ENCODE measurements at places on chromosomes 13 and 19.

GRCh38 chr19:30631033-30631370 lies 258.8 kb downstream of the ZNF536 start:
- no peak for DNase-seq

DNA sequence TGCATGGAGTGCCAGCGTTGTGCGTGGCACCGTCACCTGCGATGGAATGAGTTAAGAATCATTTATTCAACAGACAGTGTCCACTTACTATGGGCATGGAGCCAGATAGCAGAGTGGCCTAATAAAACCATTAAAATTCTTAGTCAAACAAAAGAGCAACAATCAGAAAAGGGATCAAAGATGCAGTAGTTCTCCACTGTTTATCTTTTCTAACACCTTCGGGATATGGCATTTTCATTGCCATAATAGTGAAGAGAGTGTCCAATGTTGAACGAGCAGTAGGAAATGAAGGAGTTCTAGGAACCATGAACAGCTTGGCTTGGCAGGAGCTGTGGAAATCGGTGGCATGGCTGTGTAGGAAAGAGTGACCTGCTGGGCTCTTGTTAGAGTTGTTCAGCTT lies 2.0 kb downstream of the TNFSF11 start:
- no peak for DNase-seq

DNA sequence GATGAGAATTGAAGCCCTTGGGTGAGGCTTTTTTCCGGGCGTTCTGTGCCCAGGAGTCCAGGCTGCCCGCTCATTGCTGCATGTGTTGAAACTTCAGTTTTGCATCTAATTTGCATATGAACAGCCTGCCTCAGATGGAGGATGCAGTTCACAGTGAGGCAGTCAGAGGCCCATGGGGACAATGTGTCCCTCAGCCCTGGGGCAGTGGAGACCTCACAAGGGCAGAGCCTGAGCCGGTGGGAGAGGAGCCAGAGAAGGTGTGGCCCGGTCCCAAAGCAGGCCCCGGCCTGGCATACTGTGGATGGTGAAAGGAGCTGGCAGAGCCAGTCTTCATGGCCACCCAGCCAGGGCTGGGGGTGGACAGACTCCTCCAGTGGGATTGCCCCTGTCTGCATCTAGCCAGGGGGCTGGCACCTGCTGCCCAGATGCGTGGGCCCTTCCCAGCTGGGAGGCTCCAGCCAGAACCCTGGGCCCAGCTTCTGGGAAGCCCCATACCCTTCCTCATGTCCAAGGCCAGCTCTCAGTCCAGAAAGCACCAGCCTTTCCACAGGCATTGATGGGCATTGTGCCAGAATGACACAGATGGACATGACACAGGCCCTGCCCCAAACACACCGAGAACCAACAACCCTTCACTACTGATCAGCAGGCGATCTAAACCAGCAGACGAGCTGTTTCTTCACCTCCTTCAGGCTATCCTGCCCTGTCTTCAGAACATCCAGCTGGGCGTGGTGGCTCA lies 32.9 kb upstream of the KCTD15 start:
- DNase-seq, result no peak

- no peak for DNase-seq
These were observed 60.8 kb downstream of the KLF5 start for GRCh38 chr13:73119612-73120011.

DNA sequence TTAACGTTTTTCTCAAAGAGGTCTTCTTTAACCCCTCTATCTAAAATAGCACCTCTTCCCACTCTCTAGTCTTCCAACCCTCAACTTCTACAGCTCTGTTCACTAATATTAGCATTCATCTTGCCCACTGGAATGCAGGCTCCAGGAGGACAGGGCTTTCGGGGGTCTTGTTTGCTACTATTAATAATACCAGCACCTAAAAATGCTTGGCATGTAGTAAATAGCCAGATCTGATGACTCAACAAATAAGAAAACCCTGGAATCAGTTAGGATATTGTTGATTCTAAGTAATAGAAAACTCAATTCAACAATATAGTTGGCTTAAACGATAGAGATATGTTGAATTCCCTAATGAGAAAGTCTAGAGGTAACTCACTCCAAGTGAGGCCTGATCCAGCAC lies 14.2 kb downstream of the DYRK1B start:
- DNase-seq, result no peak

DNA sequence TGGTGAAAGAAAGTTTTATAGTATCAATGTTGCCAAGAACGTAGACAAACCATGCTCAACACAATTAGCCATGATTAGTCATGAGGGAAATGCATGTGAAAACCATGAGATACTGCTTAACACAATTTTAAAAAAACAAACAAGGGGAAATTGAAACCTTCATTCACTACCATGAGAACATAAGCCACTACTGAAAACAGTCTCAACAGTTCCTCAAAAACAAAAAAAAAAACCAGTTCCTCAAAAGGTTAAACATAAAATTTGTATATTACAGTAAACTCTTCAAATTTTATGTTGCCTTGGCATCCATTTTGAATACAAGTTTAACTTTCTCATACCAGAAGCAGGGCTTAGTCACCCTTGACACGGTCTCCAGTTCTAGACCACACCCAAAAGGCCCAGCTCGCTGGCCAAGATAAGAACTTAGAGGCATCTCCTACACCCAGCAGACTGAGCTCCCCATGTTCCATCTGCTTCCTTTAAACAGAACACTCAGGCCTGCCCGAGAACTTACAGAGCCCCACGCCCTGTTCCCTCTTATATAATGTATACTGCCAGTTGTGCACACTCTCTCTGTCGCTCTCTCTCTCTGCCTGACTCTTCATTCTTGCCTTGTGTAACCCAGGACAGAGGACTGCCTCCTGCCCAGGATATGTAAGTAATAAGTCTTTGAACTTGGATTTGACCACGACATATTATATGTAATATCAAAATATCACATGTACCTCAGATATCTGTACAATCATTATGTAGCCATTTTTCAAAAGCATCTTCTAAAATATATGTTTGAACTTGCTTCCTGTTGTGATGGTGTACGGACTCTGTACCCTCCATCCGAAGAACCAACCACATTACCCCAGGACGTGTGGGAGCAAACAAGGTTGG lies 67.4 kb downstream of the STK24 start:
- DNase-seq, result no peak

GRCh38 chr19:34480971-34481841 lies at the start of gene WTIP:
Gene WTIP (plus strand): TSS chr19:34481758. CDS start chr19:34481975, 217 bp downstream.
- DNase-seq, result no peak

DNA sequence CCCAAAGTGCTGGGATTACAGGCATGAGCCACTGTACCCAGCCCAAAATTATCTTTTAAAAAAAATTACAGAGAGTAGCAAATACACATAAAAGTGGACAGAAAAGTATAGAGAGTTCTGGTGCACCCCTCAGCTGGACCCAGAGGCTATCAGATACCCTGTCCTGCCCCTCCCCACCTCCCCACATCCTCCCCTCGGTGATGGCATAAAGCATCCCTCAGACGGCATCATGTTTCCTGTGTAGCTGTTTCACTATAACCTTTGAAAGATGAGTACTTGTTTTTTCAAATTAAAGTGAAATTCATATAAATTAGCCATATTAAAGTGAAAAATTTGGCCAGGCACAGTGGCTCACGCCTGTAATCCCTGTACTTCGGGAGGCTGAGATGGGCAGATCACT lies 20.1 kb downstream of the SLC27A1 start:
- no peak for DNase-seq

DNA sequence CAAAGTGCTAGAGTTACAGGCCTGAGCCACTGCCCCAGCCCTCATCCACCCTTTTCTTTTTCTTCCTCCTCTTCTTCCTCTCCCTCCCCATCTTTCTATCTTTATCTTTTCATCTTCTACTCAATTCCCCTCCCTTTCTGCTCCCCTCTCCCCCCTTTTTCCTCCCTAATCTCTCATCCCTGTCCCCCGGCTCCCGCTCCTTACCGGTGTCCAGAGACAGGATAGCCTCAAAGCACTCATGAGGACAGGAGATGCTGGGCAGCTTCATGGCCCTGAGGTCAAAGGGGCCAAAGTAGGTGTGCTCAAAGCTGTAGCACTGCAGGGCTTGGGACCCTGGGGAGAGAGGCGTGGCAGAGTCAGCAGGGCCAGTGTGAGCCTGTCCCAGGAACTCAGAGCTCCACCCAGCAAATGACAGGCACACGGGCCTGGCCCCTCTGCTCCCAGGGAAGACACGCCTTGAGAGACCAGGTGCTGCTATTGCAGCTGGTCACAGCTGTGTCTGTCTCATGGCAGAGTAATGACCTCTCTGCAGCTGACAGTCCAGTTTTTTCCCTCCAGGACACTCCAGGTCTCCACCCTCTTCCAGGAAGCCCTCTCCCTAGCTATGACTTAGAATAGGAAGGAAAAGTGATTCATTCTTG lies 2.6 kb downstream of the LYPD5 start:
- DNase-seq, result no peak

DNA sequence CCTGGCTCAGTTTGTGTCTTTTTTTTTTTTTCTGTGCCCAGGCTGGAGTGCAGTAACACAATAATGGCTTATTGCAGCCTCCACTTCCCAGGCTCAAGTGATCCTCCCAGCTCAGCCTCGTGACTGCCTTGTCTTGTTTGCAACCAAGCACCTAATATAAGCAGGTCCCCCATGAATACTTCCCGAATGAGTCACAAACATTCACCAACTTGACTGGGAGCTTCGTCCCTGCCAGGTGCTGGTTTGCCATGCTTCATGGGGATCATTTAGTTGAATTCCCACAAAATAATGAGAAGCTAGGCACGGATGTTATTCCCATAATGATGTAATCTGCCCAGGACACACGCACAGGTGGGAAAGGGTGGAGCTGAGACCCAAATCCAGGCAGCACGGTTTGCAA lies 176.5 kb downstream of the CACNA1A start:
- DNase-seq, result no peak

DNA sequence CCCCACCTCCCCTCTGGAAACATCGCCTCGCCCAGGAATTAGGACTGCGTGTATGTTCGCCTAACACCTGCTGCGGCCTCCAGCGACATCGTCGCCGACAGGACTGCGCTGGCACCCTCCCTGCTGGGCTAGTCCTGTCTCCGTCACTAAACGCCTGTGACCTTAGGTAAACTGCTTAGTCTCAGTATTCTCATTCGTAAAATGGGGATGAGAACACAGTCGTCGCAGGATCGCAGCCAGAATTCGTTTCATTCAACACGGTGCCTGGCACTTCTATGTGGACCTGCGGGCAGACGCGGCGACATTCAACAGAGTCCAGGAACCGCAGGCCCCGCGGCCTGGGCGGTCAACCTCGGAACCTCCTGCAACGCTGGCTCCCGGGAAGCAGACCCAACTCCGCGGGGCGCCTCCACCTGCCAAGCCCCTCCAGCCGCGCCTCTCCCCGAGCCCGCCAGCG lies 485 bp downstream of the CRYL1 start:
- DNase-seq, result no peak

- DNase-seq, result no peak
These were observed 416.5 kb downstream of the FGF14 start for GRCh38 chr13:101985321-101985720.

- DNase-seq, result no peak
These were observed 8.6 kb downstream of the NLRP13 start for GRCh38 chr19:55923556-55923955.

- no peak for DNase-seq
These were observed 27.7 kb downstream of the STK24 start for GRCh38 chr13:98549006-98549727.

DNA sequence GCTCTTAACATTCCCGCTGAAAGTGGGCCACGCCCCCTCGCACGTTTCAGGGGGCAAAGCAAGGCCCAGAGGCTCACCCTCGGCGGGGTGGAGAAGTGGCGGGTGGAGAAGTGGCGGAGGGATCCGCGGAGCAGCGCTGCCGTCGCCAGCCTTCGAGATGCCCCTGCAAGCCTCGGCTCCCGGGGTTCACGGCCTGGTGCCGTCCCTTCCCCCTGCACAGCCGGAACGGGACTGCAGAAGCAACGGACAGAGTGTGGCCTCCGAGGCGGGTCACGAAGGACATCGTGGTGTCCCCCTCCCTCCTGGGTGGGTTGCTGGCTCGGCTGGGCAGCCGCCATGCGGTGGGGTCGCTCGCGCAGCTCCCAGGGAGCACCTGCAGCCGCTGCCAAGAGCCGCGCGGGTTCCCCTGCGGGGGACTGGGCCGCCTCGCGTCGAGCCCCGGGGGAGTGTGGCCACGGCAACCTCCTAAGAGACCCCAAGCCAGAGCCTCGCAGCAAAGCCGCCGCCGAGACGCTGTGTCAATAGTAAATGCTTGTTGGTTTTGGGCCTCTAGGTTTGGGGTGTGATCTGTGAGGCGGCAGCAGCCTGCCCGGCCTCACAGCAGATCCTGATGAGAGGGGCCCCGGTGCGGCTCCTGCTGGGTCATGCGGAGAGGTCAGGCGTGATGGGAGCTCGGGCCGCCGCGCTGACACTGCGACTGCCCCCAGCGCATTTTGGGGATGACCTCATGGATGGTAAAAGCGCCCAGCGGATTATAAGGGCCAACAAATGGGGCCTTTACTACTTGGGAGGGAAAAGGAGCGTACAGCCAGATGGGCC lies 5.5 kb downstream of the TPGS1 start:
- DNase-seq, result no peak

GRCh38 chr13:110254151-110254679 lies 52.7 kb downstream of the COL4A1 start:
- no peak for DNase-seq

DNA sequence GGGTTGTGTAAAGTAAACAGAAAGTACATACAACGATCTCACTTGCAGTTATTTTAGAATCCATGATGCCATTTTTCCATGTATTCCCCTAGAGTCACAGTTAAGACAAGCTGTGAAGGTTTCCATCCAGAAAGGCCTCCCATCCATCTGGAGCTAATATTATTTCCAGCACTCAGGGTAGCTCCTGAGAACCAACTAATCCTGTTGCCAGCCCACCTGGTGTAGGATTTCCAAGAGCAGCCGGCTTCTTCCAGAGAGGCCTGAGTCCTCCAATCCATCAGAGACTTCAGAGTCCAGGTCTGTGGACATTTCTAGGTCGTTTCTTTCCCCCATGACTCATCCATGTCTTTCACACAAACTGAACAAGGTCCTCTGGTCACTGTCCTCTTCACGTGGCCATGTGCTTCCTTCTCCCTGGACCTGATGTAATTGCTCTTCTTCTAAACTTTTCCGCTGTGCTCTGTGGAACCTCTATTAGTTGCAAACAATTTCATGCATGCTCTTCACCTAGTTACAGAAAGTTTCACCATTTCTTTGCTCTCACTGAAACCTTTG lies 270.3 kb upstream of the TMTC4 start:
- no peak for DNase-seq

DNA sequence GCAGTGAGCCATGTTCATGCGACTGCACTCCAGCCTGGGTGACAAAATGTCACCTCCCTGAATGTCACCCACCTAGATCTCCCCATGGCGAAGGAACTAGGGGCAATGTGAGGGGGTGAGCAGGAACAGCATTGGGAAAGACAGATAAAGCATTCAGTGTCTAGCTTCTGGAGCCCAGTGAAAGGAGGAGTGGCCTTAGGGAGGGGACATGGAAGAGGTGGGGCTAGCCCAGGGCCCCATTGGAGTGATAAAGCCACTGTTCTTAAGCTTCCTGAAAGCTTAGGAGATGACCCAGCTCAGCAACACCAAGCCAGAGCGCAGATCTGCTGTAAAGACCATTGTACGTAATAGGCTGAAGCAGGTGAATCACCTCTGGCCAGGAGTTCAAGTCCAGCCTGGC lies 13.0 kb upstream of the KCNN1 start:
- DNase-seq, result no peak

GRCh38 chr13:49220036-49220855 lies at the start of gene MLNR:
Gene MLNR (plus strand): TSS chr13:49220338. CDS start chr13:49220338, 0 bp downstream.
- no peak for DNase-seq
